ENCODE measurements at places on chromosomes 3 and 15. TPM values are rescaled to one million over a fixed set of nuclear protein-coding genes. Genes with fewer than 3 reads are reported as not detected.

CMTM8 gene
- 5.1 TPM for total RNA-seq

TRIM42 gene
- total RNA-seq = not detected

CCDC12 gene
- total RNA-seq = 52.4 TPM

CCR8 gene
- not detected for total RNA-seq

BSN gene
- total RNA-seq = 0.67 TPM

GOLGA8G gene
- total RNA-seq = not detected

CCR3 gene
- total RNA-seq = not detected

SFMBT1 gene
- 4.4 TPM for total RNA-seq

HYKK gene
- 5.6 TPM for total RNA-seq

DNAH12 gene
- total RNA-seq = 0.29 TPM
